ENCODE measurements at places on chromosomes 5 and 9.

DNA sequence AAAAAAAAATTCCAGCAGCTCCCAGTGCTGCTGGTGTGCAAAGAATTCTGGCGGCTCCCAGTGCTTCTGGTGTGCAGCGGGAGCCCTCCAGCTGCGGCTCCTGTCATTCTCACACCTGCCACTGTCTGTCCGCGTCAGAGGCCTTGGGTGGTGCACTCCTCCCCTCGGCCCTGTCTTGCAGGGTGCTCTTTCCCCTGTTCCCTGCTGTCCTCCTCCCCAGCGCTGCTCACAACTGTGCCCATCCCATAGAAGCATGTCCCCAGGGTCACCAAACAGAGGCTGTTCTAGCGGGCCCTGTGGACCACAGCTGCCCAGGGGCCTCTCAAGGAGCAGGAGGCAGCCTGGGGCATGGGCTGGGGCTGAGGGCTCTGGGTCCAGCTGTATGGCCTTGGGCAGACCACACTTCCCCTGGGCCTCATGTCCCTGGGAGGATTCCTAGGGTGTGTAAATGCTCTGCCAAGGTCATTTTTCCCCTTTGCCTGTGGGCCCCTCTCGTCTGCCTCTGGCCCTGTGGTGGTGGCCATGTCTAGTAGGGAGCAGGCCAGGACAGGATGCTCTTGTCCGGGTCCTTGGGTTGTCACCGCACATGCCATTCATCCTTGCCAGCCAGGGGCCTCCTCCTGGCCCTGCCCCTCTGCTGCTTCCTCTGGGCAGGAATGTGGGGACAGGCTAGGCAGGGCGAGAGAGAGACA is 68.2 kb downstream of the PHF2 start:
- no peak for DNase-seq

DNA sequence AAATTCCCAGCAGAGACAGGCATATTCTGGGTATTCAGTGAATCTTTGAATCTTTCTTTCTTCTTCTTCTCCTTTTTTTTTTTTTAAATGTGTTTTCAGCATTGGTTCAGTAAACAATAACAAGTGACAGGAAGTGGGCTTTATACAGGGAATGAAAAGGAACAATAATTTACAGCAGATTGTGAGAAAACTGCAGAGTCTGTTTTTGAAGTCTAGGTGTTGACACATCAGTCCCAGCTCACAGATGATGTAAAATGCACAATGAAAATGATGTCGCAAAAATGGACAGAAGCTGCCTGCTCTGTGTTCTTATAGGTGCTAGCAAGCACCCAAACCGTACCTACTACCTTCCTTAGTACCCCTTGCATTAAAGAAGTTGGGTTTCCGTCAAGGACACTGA is 38.8 kb downstream of the TNC start:
- DNase-seq = no peak

GRCh38 chr5:19802686-19803085 is 185.3 kb downstream of the CDH18 start:
- no peak for DNase-seq

DNA sequence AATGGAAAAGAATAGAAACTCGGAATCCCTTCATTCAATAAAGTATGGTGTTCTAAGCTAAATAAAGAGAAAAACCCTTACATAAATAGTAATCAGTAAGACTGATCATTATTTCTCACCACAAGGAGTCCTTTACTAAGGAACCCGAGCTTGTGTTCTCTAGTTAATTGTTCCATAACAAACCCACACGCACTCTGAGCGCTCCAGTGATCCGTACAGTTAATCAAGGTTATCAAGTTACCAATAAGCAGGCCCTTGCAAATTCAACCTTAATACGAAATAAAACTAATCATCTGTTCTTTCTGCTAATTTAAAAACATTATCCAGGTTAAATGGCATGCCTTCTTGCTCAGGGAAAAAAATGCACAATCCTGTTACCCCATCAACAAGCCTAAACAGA is 224.4 kb downstream of the FRMD3 start:
- no peak for DNase-seq

- DNase-seq = no peak
Observed at GRCh38 chr5:102666164-102666946, 88.8 kb upstream of the PAM start.

- no peak for DNase-seq
Observed at GRCh38 chr5:60010853-60011252, 117.3 kb upstream of the PDE4D start.

GRCh38 chr9:110355911-110356310 is 18.2 kb upstream of the TXNDC8 start:
- no peak for DNase-seq
